ENCODE measurements at places on chromosomes 3 and 15.

- DNase-seq = no peak
Observed at GRCh38 chr3:128867200-128868125, 12.0 kb upstream of the ACAD9 start.

- DNase-seq = no peak
Observed at GRCh38 chr3:175940243-175940642, 1081.1 kb downstream of the NAALADL2 start.

GRCh38 chr15:86446253-86446640 lies 366.6 kb downstream of the AGBL1 start:
- no peak for DNase-seq

DNA sequence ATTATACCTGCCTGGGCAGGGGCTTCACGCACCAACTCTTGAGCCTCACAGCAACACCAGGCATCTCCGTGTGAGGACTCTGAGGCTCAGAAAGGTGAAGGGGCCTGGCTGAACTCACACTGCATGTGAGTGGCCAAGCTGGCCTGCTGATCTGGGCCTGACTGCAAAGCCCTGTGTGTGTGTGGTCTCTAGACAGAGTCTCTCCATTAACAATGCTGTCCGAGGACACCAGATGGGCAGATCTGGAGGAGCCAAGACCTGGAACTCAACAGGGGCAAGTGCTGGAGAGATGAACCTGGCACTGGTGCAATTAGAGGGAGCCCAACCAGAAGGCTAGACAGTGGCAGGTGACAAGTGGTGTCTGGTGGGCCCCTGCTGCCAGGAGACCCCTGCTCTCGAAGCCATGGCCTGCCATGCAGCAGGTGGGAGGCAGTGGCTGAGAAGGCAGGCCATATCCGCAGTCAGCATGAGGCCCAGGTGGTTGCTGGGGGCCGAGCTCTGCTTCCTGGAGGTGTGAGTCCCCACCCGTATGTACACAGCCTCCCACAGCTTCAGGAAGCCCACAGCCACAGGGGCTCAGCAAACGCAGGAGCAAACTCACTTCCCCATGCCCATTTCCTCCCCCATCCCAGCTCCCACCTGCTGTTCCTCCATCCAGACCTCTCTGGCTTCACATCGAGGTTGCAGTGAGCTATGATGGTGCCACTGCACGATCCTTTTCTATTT lies 39.0 kb downstream of the CYP11A1 start:
- DNase-seq = no peak

GRCh38 chr3:64319391-64319790 lies 94.1 kb upstream of the PRICKLE2 start:
- DNase-seq = no peak

DNA sequence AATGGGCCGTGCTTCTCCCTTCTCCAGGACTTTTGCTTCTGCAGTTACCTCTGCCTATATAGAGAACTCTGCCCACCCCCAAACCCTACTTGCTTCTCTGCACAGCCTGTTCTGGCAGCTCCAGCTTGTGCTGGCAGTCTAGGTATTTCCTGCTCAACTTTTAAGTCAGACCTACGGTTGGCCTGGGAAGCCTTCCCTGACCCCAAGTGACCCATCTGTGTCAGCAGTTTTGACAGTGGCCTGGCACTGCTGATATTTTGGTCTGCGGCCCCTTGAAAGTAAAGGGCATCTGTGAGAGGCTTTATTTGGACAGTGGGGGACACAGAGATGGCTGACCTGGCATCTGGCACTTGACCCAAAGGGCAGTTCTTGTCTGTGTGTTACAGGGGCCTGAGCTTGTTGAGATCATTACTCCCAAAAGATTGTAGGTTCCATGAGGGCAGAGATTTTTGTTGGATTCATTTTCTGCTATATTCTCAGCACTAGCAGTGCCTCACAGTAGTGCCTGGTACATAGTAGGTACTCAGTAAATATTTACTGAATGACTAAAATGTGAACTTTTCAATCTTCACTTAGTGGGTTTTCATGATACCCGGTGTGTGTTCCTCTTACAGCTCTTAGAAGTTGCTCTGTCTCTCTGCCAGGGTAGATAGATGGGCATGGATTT lies 55.2 kb upstream of the TRAK1 start:
- no peak for DNase-seq

DNA sequence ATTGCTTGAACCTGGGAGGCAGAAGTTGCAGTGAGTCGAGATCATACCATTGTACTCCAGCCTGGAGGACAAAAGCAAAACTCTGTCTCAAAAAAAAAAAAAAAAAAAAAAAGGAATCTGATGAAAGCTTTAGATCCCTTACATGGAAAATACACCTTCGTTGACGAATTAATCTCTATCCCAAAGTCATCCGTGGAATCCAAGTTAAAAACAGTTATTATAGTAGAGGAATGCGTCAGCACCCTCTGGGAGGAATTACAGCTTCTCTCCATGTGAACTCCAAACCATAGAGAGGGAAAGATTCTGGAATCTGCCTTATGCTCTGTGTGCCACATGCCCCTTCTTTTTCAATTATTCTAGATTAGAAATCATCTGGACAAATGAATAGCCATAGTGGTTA lies 192.3 kb upstream of the C2CD4B start:
- DNase-seq = no peak

- DNase-seq = no peak
Observed at GRCh38 chr3:99765042-99765942, 52.4 kb upstream of the CMSS1 start.

- DNase-seq = no peak
Observed at GRCh38 chr3:101954361-101954760, 105.0 kb downstream of the NFKBIZ start.

GRCh38 chr3:112649478-112649735 lies 8.5 kb upstream of the CCDC80 start:
- no peak for DNase-seq

DNA sequence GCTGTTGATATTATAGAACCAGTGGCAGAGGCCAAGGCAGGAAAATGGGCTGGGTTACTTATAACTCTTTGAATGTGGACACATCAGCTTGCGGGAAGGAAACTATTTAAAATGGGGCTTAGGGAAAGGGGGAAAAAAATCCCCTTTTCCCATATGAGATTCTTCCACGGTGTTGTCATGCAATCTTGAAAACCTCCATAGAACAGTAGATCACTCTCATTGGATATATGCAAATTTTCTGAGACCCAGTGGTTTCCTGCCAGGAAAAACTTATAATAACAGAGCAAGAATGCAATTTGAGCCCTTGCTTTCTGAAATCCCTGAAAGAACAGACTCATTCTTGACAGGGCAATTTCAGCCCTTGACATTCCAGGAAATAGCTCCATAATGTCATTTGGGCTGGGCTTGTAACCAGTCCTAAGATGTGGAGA lies 31.1 kb downstream of the TMEM212 start:
- no peak for DNase-seq

- DNase-seq = no peak
Observed at GRCh38 chr3:172580680-172581401, 57.6 kb upstream of the TNFSF10 start.

GRCh38 chr3:181823716-181824115 lies 112.0 kb downstream of the SOX2 start:
- no peak for DNase-seq

DNA sequence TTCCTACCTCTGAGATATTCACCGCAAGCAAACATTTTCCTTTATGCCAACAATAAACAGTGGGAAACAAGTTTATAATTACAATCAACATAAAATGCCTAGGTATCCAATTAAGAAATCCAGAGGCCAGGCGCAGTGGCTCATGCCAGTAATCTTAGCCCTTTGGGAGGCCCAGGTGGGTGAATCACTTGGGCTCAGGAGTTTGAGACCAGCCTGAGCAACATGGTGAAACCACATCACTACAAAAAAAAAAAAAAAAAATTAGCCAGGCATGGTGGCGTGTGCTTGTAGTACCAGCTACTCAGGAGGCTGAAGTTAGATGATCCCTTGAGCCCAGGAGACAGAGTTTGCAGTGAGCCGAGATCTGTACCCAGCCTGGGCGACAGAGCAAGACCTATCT lies 17.3 kb downstream of the TBC1D2B start:
- DNase-seq = no peak

DNA sequence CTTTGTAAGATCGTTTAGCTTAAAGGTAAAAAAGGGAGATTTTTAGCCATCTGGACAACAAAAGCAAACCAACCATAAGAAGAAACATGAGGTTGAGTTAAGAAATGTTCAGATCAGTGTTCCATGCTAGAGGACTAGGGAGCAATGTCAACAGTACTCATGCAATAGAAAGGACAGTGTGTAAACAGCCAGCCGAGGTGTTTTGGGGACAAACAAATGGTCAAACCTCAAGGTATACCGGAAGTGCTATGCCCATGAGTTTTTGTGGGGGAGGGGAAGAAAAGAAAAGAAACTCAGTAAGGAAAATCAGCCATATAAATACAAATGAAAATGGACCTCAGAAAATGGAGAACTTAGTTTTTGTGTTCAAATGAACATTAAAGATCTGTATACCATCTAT lies 289.5 kb upstream of the GRM7 start:
- DNase-seq = no peak

- DNase-seq = no peak
Observed at GRCh38 chr3:4001976-4002375, 202.7 kb downstream of the LRRN1 start.

- DNase-seq = no peak
Observed at GRCh38 chr15:100100926-100101325, 240.8 kb downstream of the ADAMTS17 start.

GRCh38 chr3:193040836-193041672 lies 123.4 kb upstream of the MB21D2 start:
- peak; percentile 55 for DNase-seq

- DNase-seq = no peak
Observed at GRCh38 chr3:114867835-114868503, 279.1 kb downstream of the ZBTB20 start.

DNA sequence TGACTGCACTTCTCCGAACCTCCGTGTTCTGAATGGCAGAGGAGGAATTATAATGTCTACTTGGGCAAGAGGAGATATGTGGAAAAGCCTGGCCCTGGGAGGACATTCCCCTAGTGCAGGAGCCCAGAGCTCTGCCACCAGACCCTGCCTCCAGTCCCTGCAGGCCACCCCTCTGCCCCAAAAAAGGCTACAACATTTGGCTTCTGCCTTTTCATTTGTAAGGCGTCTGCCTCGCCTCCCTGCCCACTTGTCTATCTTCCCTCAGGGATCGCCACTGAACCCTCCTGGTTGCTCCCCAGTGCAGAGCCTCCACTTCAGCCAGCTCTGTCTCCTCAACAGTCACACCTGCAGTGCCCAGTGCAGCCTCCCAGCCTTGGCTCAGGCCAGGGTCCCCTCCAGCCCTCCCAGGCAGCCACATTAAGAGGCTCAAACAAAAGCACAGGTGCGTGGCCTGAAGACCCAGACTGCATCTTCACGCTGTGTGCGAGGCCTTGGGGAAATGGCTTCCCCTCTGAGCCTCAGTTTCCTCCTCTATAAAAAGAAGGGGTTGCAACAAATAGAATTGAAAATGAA lies 125.9 kb upstream of the SMAD3 start:
- DNase-seq = no peak

DNA sequence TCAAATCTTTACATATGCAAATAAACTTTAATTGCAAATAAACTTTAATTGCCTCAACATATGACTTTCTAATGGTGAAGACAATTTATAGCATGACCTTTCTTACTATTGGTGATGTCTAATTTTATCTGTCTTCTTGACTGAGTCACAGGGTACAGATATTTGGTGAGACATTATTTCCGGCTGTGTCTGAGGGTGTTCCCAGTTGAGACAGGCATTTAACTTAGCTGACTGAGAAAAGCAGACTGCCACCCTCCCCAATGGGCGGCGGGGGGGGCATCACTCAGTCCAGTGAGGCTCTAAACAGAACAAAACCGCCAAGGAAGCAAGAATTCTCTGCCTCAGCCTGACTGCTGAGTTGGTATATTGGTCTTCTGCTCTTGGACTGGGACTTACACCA lies 160.0 kb downstream of the TBL1XR1 start:
- DNase-seq = no peak

GRCh38 chr15:66900586-66901310 lies 164.7 kb upstream of the SMAD3 start:
- DNase-seq = no peak

- no peak for DNase-seq
Observed at GRCh38 chr3:28502397-28502937, 153.8 kb upstream of the AZI2 start.
